Stimulated activated naive CD4-positive, alpha-beta T cell treated with Interleukin-2 at 50 U/mL for 16 hours (primary cell): ENCODE measurements at places on chromosomes 7 and 10.
A peak's percentile ranks its signal among the peaks of the same experiment; 100 is the strongest.

- peak; percentile 9 for DNase-seq
Observed at GRCh38 chr7:127251465-127252376, 1.0 kb downstream of the GRM8 start.

- no peak for DNase-seq
Observed at GRCh38 chr7:496528-497295, 22.9 kb downstream of the PDGFA start.

DNA sequence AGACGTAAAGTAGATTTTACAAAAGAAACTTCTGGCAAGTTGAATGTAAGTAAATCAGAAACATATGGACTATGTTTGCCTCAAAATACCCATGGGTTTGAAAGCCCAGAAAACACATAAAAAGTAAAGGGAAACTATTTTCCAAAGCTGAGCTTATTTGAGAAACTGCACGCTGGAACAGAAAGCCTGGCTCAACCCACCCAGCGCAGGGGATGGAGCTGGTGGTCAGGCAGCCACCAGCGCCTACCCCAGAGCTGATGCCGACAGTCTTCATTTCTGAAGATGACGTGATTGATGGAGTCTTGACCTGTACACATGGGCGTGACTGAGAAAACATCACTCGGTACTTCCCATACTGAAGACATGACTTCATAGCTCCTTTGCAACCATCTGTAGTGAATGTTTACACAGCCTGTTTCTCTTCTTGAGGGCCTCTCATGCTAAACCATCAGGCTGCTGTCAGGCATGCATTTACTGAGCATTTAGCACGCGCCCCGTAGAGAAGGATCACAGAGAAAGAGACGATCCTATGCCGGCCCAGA, 232.6 kb upstream of the AUTS2 start:
- no peak for DNase-seq

DNA sequence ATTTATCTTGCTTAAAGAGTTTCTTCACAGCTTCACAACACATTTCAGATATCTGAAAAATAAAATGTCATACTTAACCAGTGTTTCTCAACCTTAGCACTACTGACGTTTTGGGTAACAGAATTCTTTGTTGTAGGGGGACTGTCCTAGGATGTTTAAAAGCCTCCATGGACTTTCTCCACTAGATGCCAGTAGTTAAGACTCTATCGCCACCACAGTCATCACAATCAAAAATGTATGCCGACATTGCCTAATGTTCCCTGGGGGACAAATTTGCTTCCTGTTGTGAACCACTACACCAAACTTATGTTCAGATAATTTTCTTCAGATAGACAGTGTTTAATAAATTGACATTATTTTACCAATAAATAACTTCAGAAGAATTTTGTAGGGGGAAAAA, 13.4 kb downstream of the NOC3L start:
- DNase-seq: no peak

DNA sequence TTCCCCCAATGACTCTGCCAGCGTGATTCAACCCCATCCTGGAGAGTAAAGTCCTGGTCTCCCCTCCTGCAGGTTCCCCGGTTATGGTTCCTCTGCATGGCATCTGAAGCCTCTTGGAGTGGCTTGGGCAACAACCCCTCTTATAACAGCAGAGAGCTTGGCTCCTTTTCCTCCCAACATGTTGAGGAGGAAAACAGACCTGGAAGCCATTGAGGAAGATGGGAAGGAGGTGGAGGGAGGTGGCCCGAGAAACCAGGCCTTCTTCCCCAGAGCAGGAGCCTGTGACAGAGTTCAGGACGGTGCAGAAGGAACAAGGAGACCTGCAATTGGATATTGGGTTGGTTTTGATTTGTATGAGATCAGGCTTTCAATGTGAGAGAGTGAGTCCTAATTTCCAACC, 184.0 kb upstream of the ADCY1 start:
- DNase-seq: no peak

- no peak for DNase-seq
Observed at GRCh38 chr7:16169537-16169936, 251.8 kb downstream of the CRPPA start.

- DNase-seq: no peak
Observed at GRCh38 chr10:122999347-122999746, 9.2 kb downstream of the IKZF5 start.

DNA sequence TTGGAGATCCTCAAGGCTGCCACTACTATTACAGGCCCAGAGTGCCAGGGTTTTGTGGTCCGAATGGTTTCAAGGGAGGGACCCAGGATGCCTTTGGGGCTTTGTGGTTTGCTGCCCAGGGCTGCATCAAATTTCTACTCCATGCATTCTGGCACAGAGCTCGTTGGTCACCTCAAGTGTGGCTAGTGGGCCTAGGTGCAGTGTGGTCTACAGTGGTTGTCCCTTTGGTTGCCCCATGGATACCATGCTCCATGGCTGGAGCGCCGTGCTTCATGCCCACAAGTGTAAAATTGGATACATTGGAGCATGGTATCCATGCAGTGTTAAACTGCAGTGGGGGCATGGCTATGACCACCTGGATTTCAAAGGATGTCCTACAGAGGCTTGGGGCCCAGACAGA, 5.4 kb upstream of the PRF1 start:
- no peak for DNase-seq

- DNase-seq: no peak
Observed at GRCh38 chr10:3213208-3213607, 40.6 kb upstream of the PITRM1 start.

- DNase-seq: no peak
Observed at GRCh38 chr10:95841661-95842498, 65.9 kb upstream of the CC2D2B start.

GRCh38 chr10:57145548-57145947, 784.5 kb upstream of the ZWINT start:
- DNase-seq: no peak

- DNase-seq: no peak
Observed at GRCh38 chr10:68135922-68136792, 26.9 kb downstream of the MYPN start.

DNA sequence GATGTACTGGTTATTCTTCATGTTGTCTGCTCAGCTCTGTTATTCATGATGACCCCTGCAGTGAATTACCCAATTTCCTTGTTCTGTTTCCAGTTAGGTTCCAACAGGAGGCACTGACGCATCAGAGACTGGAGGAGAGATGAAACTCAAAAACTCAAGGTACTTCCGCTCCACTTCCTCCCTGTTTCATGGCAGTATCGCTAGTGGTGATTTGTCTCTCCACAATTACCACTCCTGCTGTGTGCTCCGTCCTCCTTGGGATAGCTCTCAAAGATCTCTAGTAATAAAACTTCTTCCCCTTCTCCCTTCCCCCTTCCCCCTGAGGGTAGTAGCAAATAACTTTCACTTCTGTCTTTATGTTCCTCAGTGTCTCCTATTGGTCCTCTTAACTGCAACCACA, 107.4 kb upstream of the ABCB5 start:
- no peak for DNase-seq

GRCh38 chr7:159015081-159015453, 129.6 kb downstream of the VIPR2 start:
- DNase-seq: no peak

- no peak for DNase-seq
Observed at GRCh38 chr10:125095228-125095627, 65.1 kb downstream of the CTBP2 start.

GRCh38 chr7:69656077-69656476, 57.8 kb downstream of the AUTS2 start:
- DNase-seq: no peak

GRCh38 chr7:136086712-136087111, 109.6 kb upstream of the MTPN start:
- no peak for DNase-seq

- no peak for DNase-seq
Observed at GRCh38 chr7:35878351-35878750, 77.5 kb downstream of the SEPTIN7 start.
